ENCODE measurements at places on chromosomes 2 and 18. TPM values are rescaled to one million over a fixed set of nuclear protein-coding genes. Genes with fewer than 3 reads are reported as not detected.

C18orf54 gene
- 17.3 TPM for total RNA-seq

SPEG gene
- 31.2 TPM for total RNA-seq

TTC31 gene
- 10.8 TPM for total RNA-seq

ACOXL gene
- total RNA-seq: 6.2 TPM

ANKRD29 gene
- 11.7 TPM for total RNA-seq

PJVK gene
- total RNA-seq: 10.9 TPM

CAPN13 gene
- total RNA-seq: 6.0 TPM

PLB1 gene
- total RNA-seq: 5.0 TPM

DHRS9 gene
- total RNA-seq: 0.69 TPM

RSAD2 gene
- total RNA-seq: 11.1 TPM

ASB18 gene
- total RNA-seq: not detected

IL36G gene
- total RNA-seq: not detected

IL1RL2 gene
- 0.90 TPM for total RNA-seq

FOXI3 gene
- not detected for total RNA-seq

ABCG8 gene
- total RNA-seq: not detected

REG3A gene
- total RNA-seq: not detected

MGAT4A gene
- total RNA-seq: 23.8 TPM

KCNK3 gene
- total RNA-seq: 4.7 TPM

GKN2 gene
- not detected for total RNA-seq

CTLA4 gene
- total RNA-seq: 0.11 TPM

INHA gene
- total RNA-seq: not detected

KCNG2 gene
- 0.21 TPM for total RNA-seq

MOGAT1 gene
- not detected for total RNA-seq

LGALSL gene
- 20.6 TPM for total RNA-seq

CD207 gene
- total RNA-seq: not detected

HOXD9 gene
- total RNA-seq: 2.9 TPM

CCBE1 gene
- 4.2 TPM for total RNA-seq

CNDP2 gene
- 44.0 TPM for total RNA-seq

TRIM54 gene
- 2.6 TPM for total RNA-seq

All from urinary bladder (tissue), 4 donors.